ENCODE measurements at places on chromosomes 6 and 20.

GRCh38 chr6:10048370-10049297 lies 366.2 kb downstream of the TFAP2A start:
- no peak for DNase-seq

DNA sequence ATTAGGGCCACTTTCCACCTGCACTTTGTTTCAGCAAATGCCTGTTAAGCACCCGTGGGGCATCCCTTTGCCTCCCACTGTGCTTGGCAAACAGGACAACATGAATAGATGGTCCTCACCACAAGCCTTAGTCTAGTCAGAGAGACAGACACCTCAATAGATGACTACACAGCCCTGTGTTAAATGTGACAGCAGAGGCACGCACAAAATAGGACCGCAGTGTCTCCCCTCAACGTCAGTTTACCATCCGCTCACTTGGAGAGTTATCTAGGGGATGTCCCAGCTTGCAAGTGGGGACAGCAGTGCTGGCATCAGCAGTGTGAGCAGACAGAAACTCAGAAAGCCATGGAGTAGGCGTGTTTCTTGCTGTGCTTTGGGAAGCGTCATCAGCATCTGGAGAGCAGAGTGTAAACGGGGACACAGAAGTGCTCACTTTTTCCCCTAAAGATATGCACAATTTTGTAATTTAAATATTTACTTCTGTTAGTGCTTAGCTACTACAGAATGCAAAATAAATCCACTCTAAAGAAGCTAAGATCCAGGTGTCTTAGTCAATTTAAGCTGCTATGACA lies 66.0 kb upstream of the TXNDC5 start:
- DNase-seq: no peak

GRCh38 chr6:148888856-148889255 lies 142.0 kb downstream of the UST start:
- no peak for DNase-seq

- no peak for DNase-seq
These were observed 90.0 kb downstream of the PLG start for GRCh38 chr6:160791981-160792418.

- no peak for DNase-seq
These were observed 8.5 kb upstream of the CST11 start for GRCh38 chr20:23461180-23461579.

DNA sequence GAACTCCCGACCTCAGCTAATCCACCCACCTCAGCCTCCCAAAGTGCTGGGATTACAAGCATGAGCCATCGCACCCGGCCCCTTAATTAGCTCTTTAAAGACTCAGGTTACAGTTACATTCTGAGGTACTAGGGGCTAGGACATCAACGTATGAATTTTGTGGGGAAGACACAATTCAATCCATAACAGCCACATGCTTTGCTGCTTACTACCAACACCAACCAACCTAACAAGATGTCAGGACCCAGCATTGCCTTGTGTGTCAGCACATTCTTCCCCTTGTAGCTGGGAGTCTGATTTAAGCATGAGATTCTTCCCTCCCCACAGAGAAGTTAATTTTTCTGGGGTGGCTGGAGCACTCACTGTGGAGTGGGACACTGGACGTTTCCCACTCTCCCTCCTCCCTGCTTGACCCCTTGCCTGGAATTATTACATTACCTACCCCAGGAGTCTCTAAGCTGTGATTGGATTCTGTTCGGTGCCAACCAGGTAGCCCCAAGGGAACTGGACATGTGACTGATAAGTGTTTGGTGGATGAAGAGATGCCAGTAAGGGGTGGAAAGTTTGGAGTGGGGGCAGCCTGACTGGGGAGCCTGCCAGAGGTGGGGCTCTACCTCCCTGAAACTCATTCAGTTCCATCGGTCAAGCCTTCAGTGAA lies 5.6 kb upstream of the PXMP4 start:
- DNase-seq: no peak

GRCh38 chr20:51584737-51585136 lies 42.2 kb upstream of the NFATC2 start:
- DNase-seq: no peak

Data from activated CD4-positive, alpha-beta T cell treated with anti-CD3 and anti-CD28 coated beads for 48 hours (primary cell).